ENCODE measurements at places on chromosomes 11 and 22.

GRCh38 chr22:27329131-27329850 is 472.3 kb downstream of the MN1 start:
- no peak for DNase-seq

DNA sequence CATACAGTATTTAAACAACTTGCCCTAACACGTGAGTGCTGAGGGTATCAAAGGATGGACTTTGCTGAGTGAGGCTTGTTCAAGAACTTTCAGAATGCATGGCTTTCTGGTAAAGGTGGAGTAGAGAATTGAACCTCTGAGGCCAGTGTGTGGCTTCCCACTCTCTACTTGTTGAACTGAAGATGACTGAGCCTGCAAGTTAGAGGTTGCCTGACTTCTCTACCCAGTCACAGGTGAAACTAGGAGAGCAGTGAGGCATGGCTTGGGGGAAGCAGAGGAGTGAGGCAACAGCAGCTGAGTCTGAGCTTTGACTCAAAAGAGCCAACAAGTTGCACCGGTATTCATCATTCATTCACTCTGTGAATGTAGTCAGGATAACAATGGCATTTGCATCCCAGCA is 256.4 kb upstream of the SESN3 start:
- no peak for DNase-seq

DNA sequence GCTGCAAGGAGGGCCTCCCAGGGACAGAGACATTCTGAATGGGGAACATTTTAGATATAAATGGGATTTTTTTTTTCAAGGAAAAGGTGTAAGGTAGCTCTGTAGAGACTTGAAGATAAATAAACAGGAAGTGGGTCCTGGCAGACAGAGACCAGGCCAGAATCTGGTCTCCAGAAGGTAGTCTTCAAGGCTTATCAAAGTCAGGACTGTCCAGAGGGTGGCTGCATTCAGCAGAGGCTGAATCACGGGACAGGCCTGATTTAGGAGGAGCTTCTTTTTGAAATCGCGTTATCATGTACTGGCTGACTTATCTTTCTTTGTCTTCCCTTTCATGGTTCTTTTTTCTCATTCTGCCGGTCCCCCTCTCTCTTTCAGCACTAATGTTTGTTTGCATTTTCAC is 542.9 kb downstream of the NTM start:
- DNase-seq = no peak

- no peak for DNase-seq
These were observed 4.1 kb downstream of the BDNF start for GRCh38 chr11:27696115-27696514.

GRCh38 chr22:44419429-44419828 is 78.6 kb downstream of the RTL6 start:
- no peak for DNase-seq

DNA sequence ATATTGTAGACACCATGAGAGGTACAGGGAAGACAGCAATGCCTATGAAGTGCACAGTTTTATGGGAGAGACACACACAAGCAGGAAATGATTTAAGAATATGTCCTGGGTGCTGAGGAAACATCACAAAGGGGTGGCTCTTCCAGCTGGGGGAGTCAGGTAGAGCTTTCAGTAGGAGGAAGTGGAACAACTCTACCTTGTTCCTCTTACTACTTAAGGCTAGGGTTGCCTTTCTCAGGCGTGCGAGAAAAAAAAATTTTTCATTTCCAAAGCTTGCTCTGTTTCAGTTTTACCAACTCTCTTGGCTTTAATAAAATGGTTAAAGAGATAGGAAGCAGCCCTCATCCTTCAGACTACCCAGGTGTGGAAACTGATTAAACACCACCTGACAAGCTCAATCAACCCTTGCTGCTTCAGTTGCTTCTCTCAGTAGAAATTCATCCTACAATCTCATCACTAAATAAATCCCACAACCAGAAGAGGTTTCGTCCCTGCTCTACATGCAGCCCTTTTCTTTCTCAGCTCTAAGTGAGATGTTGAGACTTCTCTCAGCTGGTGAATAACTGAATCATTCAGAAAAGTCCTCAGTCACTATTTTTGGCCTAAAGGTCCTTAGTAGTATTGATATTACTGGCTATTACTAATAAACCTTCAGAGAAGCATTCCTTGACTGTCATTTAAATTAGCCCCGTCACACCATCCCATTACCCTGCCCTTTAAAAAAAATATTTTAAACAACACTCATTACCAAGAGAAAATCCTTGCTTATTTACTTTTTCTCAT is 5.9 kb downstream of the ABTB2 start:
- DNase-seq = no peak

- DNase-seq = no peak
These were observed 10.0 kb upstream of the RAB1B start for GRCh38 chr11:66258473-66258893.

- DNase-seq = peak; percentile 59
These were observed 9.9 kb upstream of the IGLL5 start for GRCh38 chr22:22877523-22878210.

GRCh38 chr22:43005106-43005505 is 9.8 kb downstream of the PACSIN2 start:
- no peak for DNase-seq

GRCh38 chr22:37484480-37485394 is 1.4 kb downstream of the MFNG start:
- no peak for DNase-seq

- DNase-seq = no peak
These were observed 19.3 kb upstream of the TMEM9B start for GRCh38 chr11:8983552-8983951.

- no peak for DNase-seq
These were observed 102.9 kb upstream of the PLET1 start for GRCh38 chr11:112363527-112363926.

DNA sequence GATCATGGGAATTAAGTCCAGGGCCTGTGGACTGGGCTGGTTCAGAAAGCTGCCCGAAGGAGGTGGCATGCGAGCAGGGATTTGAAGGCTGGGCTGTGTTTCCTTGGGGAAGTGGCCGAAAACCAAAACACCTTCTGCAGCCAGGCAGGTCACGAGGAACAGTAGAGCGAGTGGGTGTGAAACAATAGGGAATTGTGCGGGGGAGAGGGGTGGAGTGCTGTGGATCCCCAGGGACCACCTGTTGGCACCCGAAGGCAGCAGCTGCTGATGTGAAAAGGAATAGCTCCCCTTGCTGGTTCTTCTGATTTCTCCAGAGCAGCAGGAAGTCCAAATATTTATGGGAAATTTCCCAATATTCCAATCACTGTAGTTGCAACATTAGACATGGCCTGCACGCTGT is 24.6 kb downstream of the TP53I11 start:
- no peak for DNase-seq

DNA sequence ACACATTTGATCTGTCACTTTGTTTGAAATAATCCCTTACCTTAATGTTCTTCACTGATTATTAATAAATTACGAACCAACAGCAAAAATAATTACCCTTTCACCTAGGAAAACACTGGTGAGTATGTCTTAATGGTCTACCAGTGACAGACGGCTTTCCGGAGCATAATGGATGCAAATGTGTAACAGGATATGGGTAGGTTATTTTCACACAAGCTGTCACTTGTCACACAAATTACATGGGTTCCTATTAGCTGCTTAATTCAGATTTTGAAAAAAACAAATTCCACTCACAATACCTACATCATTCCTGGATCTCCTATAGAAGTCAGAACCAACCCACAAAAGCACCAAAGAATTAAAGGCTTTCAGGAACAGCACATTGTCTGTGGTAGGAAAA is 127.9 kb downstream of the WT1 start:
- no peak for DNase-seq

DNA sequence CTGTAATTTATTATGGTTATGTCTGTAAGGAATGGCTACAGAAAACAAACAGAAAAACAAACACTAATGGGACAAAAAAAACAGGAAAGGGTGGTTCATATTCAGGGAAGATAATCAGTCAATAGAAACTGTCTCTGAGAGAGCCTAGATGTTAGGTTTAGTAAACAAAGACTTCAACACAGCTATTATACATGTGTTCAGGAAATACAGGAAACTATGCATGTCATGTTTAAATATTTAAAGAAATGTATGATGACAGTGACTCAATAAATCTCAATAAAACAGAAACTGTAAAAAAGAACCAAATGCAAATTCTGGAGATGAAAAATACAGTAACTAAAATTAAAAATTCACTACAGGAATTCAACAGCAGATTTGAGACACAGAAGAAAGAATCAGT is 76.0 kb downstream of the PACS1 start:
- DNase-seq = no peak

DNA sequence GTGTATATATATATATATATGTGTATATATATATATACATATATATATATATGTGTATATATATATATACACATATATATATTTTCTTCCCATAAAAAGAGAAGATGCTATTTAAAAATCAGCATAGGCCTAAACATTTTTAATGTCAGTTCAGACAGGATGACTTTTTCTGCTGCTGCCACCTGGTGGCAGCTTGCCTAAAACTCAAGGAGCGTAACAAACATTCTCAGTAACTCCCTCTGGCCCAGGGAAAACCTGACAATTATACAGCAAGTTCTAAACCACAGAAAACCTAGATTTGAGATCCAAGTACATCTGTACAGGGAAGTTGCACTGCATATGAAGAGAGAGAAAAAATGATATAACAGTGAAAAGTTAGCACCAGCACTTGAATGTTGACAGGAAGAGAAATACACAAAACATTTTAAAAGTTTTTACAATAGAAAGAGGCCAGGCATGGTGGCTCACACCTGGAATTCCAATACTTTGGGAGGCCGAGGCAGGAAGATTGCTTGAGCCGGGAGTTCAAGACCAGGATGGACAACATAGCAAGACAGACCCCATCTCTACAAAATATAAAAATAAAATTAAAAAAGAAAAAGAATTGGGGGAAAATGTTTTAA is 16.6 kb downstream of the OR8A1 start:
- peak; percentile 55 for DNase-seq

GRCh38 chr22:34111210-34111824 is 191.0 kb upstream of the LARGE1 start:
- peak; percentile 20 for DNase-seq

DNA sequence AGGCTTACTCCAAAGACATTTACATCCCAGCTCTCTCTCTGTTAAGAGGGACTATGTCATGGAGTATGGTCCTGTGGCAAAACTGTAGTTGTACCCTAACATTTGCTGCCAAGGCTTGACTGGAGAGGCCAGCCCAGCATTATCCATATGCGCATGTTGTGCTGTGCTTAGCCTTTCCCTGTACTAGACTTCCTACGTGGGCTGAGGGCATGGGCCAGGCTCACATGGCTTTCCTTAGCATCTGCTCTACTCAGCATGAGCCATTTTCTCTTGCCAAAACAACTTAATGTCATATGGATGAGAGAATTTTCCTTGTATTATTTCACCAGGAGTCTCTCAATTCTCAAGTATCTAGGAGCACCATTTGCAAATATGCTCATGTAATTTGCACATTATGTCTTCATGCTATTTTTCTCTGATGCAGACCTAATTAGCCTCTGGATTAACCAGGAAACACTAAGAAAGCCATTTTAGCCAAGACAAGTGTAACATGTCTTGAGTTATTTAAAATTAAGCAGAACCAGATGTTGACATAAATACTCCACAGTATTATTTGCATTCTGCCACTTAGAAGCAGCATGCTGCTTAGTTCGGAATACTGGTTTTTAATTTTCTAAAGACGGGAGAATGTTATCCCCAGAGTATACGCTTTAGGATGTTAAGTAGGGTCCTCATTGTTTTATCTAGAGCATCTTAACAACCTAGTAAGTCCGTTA is 71.7 kb upstream of the FAR1 start:
- DNase-seq = no peak

- no peak for DNase-seq
These were observed 6.0 kb upstream of the F2 start for GRCh38 chr11:46712874-46713576.

DNA sequence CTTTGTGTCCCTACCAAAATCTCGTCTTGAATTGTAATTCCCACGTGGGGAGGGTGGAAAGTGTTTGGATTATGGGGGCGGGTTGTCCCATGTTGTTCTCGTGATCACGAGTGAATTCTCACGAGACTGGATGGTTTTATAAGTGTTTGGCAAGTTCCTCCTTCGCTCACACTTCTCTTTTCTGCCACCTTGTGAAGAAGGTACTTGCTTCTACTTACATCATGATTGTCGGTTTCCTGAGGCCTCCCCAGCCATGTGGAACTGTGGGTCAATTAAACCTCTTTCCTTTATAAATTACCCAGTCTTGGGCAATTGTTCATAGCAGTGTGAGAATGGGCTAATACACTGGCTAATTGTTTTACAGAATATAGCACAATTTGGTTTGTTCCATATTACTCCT is 326.3 kb downstream of the GRM5 start:
- no peak for DNase-seq

DNA sequence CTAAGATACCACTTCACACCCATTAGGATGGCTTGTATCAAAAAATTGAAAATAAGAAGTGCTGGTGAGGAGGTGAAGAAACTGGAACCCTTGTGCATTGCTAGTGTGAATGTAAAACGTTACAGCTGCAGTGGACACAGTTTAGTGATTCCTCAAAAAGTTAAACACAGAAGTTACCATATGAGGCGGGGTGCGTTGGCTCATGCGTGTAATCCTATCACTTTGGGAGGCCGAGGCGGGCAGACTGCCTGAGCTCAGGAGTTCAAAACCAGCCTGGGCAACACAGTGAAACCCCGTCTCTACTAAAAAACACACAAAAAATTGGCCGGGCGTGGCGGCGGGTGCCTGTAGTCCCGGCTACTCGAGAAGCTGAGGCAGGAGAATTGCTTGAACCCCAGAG is 43.5 kb downstream of the SGSM3 start:
- no peak for DNase-seq

DNA sequence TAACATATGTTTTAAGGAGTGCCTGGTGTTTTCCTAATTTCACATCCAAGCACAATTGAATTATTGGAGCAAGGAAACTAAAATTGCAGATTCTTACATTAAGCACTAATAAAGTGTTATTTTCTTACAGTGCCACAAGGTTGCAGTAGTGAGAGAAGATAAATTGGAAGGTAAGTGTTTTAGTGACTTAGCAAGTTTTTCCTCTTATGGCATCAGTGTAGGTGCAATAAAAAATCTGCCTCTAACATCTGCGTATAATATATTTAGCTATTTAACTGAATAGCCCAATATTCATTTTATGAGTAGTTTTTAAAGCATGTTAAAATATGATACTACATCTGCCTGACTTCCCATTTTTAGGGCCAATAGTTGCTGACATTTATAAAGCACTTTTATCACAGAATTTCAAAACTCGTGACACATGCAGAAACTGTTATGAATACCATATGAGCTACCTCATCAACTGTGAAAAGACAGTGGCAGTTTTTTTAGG is 19.0 kb downstream of the POLD3 start:
- peak; percentile 45 for DNase-seq

- peak; percentile 78 for DNase-seq
These were observed at the start of gene TESMIN for GRCh38 chr11:68751331-68751856. Gene TESMIN, minus strand, starts transcription at chr11:68751520. Its CDS starts 860 bp downstream, at chr11:68750660.

DNA sequence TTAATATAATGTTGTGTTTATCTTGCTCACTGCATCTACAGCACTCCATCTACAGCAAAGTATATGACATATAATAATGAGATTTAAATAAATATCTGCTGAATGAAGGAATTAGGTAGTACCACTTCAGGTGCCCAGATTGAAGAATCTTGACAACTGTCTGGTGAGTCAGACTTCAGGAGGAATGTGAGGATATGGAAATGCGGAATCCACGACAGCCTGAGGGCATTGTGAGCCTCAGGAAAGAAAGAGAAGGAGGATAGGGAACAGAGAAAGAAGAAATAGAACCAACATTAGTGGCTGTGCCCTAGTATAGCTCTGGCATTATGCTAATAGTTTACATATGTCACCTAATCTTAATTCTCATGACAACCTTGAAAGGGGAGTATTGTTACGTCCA is 304.4 kb downstream of the AASDHPPT start:
- DNase-seq = no peak

All from ACHN (cell line).